Panc1 (cell line): ENCODE measurements at places on chromosomes 6 and 20.

- no peak for DNase-seq
These were observed 20.2 kb upstream of the MDGA1 start for GRCh38 chr6:37717836-37718251.

- no peak for DNase-seq
These were observed 16.4 kb upstream of the KIFC1 start for GRCh38 chr6:33375143-33375671.

DNA sequence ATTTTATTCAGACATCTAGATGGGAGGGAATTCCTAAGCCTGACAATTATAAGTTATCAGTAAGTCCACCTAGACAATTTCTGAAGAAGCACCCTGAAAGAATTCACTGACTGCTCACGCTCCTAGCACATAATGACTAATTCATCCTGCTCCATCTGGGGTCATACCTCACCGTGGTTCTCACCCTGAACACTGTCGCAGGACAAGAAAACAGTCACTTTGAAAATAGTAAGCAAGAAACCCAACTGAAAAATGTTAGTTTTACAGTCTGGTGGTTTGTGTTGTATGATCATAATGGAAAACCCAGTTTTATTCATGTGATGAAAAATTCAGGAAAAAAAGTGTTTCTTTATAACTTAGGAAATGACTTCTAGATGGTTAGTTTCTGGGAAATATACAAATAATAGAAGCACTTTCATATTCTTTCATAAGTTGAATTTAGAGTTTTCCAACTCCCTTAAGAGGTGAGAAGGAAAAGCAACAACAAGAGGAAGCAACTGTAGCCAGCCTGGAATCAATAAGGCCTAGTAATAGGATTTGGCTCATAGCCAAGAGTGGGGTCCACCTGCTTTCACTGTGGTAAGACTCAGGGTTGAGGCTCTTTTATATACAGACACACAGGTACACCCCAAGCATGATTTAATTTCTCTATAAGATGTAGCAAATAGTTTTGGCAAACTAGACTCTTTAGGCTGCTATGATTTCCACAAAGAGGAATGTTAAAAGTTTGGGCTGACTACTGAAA is 94.1 kb downstream of the HIVEP2 start:
- DNase-seq = no peak

GRCh38 chr6:149939356-149939648 is 2.5 kb upstream of the ULBP2 start:
- DNase-seq = no peak

- DNase-seq = no peak
These were observed 1.5 kb upstream of the TENT5A start for GRCh38 chr6:81753711-81754577.

GRCh38 chr6:3290931-3291211 is 32.1 kb downstream of the PSMG4 start:
- DNase-seq = no peak

- DNase-seq = no peak
These were observed 103.3 kb downstream of the ANKS1A start for GRCh38 chr6:34992376-34992775.

- no peak for DNase-seq
These were observed 232.8 kb downstream of the MYLK4 start for GRCh38 chr6:2517855-2518473.
